Spinal cord (tissue), 10 donors: ENCODE measurements at places on chromosomes 11 and 22.

DNA sequence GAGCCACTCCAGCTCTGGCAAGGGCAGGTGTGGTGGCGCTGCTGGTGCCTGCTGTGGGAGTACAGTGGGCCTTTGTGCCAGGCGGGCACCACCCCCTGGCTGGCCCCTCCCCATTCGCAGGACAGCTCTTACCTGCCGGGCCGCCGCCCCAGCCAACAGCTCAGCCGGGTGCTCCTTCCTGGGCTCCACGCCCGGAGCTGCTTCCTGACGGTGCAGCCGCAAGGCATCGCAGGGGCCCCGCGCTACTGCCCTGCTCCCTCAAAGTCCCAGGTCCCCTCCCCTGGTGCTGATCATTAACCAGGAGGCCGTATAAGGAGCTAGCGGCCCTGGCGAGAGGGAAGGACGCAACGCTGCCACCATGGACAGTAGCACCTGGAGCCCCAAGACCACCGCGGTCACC, at the start of gene SLC5A1:
Gene SLC5A1, plus strand, starts transcription at position 338 of the 400 bp plus-strand sequence. Its CDS starts 21 bp downstream, at position 359.
- DNase-seq, result no peak

DNA sequence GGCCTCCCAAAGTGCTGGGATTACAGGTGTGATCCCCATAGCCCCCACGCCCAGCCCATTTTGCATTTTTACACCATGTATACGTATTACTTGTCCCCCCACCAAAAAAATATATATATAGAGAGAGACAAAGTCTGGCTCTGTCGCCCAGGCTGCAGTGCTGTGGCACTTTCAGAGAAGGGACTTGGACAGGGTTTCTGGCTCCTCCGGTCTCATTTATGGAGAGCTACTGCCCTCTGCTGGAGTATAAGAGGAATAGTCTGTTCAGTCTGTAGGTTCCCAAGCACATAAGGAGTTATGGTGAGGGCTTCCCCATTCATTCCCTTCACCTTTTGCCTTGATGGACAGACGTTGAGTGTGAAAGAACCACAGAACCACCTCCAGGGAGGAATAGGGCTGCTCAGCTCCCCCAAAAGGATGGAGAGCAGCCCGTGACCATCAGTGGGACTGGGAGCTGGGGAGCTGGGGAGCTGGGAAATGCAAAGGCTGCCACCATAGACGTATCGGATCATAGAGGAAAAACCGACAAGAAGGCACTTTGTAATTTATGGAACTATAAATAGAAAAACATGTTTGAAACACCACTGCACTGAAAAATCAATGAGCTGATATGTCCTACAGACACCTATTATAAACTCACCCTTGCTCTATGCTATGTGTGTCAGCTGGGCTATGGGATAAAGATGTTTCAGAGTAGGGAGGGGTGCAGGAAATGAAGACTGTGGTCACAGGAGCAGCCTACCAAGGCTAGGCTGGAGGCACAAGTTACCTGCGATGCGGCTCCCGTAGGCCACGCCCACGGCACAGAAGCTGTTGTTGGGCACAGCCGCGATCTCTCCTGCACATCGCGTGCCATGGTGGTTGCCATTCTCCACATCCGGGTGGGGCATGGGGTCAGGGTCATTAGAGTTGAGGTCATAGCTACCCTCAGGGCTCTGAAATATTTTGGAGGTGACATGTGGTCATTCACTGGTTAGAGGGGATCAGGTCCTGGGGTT, 5.2 kb downstream of the PCSK7 start:
- no peak for DNase-seq

DNA sequence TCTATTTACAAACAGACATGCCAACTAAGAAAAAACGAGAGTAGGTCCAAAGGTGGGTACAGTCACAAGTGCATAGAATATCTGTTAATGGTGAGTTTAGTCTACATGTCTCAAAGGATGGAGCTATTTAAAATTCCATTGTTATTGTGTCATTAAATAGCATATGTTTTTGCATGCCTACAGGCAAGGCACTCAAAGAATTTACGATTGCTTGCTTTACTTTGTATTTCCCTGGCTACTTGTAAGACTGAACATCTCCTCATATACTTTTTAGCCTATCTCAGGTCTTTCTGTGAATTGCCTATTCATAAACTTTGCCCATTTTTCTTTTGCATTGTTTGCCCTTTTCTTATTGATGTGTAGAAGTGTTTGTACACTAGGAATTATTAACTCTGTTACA, 39.7 kb downstream of the DEUP1 start:
- no peak for DNase-seq

- no peak for DNase-seq
Observed at GRCh38 chr11:103434073-103434411, 324.8 kb downstream of the DYNC2H1 start.

GRCh38 chr11:102729849-102730815, 5.4 kb upstream of the MMP8 start:
- no peak for DNase-seq

DNA sequence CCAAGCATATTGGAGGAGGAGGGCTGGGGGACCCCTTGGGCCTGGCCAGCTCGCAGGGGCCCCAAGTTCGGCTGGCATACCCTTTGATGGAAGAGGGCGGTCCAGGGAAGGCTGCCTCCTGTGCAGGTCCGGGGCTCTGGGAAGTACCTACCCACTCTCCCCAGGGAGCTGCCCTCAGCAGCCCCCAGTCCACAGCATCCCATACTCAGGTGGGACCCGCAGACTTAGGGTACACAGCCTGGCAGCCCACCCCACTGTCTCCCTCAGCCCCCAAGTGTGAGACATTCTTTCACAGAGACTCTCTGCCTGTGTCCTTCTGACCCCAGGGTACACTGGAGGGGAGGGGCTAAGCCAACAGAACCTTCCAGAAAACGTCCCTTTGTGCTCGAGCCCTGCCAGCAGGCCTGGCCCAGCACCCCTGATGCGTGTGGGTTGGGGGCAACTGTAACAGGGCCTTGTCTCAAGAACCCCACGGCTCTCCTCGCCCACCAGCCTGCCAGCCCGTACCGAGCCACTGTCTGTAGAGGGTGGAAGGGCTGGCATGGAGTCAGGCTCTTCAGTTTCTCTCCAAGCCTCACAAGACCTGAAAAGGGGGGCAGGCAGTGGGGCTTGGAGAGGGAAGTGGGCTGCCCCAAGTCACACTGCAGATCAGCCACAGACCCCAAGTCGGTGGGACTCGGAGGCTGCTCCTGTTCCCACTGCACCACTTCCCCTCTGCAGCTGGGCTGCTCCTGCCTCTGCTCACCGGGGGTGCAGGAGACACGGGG, 7.0 kb upstream of the TNFRSF13C start:
- DNase-seq, result no peak
